ENCODE measurements at places on chromosomes 2 and 18. TPM values are rescaled to one million over a fixed set of nuclear protein-coding genes. Genes with fewer than 3 reads are reported as not detected.

DNA sequence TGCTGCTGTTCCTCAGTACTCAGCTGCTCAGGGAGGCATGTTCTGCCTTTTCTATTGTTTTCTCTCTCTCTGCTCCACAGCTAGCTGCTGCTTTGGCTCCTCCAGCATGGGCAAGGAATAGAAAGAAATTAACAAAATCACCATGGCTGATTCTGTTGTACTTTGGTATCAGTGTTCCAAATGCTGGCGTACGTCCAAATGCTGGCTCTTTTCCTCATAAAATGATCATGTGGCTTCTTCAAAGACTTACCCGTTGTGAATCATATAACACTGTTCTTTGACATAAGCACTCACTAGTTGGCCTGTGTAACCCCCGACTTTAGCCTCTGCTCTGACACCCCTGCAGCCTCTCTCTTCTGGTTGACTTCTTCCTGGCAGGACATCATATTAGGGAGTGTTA, 547.6 kb downstream of the CPS1 start:
- DNase-seq: no peak

DNA sequence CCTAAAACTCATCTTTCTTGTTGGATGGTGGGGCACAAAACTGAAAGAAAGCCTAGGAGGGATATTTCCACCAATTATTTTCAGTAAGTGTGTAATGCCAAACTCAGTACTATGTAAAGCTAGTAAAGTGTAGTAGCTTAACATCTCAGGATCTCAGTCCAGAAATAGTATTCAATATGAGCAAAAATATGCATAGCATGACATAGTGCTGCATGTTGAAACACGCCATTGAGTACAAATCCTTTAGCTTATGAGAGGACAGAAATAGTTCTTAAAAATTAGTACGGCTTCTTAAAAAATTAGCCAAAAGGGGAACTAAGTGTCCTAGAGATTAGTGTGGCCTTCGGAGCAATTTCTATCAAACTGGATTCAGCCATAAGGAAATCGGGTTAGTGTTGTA, 21.7 kb upstream of the ATL2 start:
- DNase-seq: no peak

GRCh38 chr2:156812496-156812895, 376.3 kb downstream of the GPD2 start:
- DNase-seq: no peak

GRCh38 chr2:197285361-197285760, 25.2 kb downstream of the ANKRD44 start:
- DNase-seq: no peak

DNA sequence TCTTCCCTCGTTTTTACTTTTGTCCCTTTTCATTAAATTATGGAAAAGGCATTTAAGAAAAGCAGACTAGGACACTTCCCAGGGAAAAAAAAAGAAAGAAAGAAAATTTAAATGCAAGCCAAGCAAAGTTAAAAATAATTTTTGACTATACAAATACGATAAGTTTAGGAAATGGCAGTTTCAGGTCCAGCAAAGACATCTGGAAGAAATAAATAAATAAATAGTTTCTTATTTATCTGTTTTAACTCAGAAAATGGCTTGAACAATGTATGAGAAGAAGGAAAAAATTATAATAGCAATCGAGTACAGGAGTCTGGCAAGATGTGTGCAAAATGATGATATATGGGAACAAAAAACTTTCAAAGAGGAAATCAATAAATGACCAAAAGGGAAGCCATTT, 114.6 kb upstream of the NCKAP5 start:
- DNase-seq: no peak

DNA sequence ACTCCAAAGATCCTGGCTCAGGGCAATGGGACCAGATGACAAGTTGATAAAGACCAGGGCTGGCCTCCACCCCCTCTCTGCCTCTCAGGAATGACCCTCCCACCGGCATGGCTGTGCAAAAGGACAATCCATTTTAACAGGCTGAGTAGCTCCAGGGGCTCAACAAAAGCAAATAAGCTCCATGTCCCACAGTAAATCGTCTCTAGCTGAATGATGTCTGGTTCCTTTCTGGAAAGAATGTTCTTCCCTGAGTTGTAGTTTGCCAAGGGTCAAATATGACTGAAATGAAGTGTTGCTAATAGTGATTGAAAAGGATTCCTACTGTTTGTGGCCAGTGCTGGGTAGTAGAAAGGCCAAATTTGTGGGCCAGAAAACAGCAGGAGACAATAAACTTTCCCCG, 434.4 kb upstream of the ETAA1 start:
- no peak for DNase-seq

GRCh38 chr2:3603536-3604206, 8.8 kb downstream of the COLEC11 start:
- no peak for DNase-seq

GRCh38 chr2:61432990-61433389, 37.9 kb downstream of the USP34 start:
- no peak for DNase-seq

- DNase-seq: peak; percentile 59
Observed at GRCh38 chr2:173884025-173884802, 81.0 kb downstream of the SP3 start.

DNA sequence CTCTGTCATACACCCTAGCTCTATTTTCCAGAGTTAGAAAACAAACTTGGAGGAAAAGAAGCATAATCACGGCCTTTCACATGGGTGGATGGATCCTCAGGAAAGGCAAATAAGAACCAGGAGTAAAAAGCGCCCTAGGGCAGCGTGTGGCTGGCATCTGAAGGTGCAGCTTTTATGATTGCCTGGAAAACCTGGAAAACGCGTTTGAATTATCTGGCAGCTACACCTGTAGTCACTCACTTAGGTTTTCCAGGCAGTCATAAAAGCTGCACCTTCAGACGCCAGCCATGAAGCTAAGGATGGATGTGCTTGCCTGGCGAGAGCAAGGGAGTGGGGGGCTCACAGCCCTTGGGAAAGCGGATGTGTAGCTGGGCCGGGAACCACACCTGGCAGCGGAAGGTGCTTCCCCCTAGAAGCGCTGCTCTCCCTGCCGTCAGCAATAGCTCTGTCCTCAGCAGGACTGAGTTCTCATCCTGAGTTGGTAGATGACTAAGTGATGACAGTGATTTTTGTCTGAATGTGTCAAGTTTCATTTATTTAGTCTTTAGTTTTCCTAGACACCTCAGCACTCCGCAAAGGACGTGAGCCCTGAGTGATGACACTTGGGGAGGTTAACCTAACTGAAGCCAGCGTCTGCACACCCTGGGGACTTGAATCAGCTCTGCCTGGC, 82.0 kb downstream of the DCDC2C start:
- DNase-seq: no peak

DNA sequence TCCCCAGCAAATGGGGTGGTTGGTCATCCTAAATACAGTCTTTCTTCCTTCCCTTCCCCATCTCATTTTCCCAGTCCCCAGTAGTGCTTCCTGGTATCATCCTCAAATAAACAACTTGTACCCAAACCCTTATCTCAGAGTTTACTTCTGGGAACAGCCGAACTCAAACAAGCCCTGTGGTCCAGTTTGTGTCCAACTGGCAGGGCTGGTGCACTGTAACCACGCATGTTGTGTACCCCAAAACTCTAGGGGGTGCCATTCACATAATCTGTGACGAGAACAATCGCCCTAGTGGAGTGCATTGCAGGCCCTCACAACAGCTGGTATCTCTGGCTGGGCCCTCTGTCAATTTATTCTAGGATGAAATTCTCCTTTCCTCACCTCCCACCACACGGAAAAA, 366.2 kb downstream of the TNS1 start:
- no peak for DNase-seq

DNA sequence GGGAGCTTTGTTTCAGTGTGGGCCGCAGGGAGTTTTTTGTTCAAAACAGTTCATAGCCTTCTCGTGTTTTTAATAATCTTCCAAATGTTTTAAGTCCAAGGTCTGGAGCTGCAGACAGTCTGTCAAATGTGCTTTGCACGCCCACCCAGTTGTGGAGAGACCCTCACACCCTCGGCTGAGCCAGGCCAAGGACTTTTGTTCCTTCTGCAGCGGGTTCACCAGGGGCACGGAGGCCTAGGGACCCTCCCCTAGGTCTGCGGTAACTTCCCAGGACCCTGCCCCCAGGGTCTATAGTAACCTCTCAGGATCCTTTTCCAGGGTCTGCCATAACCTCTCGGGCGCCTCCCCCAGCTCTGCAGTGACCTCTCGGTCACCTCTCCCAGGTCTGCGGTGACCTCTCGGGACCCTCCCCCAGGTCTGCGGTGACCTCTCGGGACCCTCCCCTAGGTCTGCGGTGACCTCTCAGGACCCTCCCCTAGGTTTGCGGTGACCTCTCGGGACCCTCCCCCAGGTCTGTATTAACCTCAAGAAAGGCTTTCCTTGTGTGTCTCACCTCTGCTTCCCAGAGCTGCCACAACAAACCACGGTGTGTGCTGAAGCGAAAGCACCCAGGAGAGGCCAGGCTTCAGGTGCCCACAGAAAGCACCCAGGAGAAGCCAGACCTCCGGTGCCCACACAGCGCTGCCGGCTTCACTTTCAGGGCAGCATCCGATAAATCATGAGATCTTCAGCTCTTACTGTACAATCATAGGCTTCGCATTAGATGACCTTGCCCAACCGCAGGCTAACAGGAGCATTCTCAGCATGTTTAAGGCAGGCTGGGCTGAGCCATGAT, 301.9 kb upstream of the SALL3 start:
- DNase-seq: no peak

DNA sequence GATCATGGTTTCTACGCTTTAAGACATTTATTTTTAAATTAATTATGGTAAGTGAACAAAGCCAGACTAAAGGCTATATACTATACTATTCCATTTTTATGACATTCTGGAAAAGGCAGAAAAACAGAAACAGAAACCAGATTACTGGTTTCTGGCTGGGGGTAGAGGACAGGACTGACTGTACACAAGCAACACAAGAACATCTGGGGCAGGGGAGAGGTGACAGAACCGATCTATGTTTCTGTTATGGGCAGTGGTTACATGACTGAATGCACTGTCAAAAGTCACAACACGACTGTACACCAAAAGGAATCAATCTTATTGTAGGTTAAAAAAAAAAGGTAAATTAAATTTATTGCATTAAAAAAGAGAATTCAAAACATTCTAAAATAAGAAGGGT, 64.7 kb downstream of the PTPN2 start:
- DNase-seq: no peak

GRCh38 chr18:32358075-32358474, 112.6 kb downstream of the GAREM1 start:
- no peak for DNase-seq

- DNase-seq: no peak
Observed at GRCh38 chr18:596288-596881, 403 bp upstream of the CLUL1 start.

- no peak for DNase-seq
Observed at GRCh38 chr2:64380853-64381527, 73.0 kb upstream of the LGALSL start.

DNA sequence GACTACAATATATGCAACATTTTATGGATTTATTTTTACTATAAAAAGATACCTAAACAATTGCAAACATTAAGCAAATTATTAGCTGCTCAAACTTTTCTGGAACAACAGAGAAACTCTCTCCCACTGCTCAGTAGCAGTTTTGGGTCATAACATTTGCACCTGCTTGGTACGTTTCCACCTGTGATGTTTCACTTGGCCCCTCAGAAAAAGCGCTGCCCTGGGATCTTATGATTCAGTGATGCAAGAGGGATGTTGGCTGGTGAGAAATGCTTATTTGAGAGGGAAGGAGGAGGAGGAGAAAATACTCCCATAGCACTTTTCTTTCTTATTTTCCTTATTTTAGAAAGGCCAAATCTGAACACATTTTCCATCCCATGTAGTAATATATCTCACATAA, 9.2 kb downstream of the IRS1 start:
- no peak for DNase-seq

GRCh38 chr2:198044777-198045176, 240.4 kb downstream of the PLCL1 start:
- no peak for DNase-seq

MC2R gene
- total RNA-seq: not detected

EDAR gene
- not detected for total RNA-seq

TRAK2 gene
- 58.9 TPM for total RNA-seq

SERPINB7 gene
- not detected for total RNA-seq

CENPA gene
- 4.7 TPM for total RNA-seq

HDLBP gene
- total RNA-seq: 216 TPM

ANKRD30B gene
- not detected for total RNA-seq

GMCL1 gene
- total RNA-seq: 11.6 TPM

CREG2 gene
- total RNA-seq: 1.3 TPM

Measured in glutamatergic neuron (in vitro differentiated cells).